ENCODE measurements at places on chromosomes 2 and 18.

DNA sequence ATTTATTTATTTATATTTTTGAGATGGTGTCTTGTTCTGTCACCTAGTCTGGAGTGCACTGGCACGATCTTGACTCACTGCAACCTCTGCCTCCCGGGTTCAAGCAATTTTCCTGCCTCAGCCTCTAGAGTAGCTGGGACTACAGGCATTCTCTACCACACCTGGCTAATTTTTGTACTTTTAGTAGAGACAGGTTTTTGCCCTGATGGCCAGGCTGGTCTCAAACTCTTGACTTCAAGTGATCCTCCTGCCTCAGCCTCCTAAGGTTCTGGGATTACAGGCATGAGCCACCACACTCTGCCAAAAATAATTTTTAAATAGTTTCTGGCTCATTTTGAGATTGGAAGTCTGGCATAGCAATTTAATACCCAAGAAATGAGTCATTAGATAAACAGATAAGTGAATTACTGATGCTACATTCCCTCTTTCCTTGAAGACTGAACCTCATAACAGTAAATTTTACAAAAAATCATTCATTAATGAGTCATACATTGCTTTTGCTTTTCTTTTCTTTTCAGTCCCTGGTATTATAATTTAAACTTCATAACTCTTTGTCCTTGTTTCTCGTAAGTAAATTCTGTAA lies 881.6 kb upstream of the PIK3C3 start:
- no peak for DNase-seq

DNA sequence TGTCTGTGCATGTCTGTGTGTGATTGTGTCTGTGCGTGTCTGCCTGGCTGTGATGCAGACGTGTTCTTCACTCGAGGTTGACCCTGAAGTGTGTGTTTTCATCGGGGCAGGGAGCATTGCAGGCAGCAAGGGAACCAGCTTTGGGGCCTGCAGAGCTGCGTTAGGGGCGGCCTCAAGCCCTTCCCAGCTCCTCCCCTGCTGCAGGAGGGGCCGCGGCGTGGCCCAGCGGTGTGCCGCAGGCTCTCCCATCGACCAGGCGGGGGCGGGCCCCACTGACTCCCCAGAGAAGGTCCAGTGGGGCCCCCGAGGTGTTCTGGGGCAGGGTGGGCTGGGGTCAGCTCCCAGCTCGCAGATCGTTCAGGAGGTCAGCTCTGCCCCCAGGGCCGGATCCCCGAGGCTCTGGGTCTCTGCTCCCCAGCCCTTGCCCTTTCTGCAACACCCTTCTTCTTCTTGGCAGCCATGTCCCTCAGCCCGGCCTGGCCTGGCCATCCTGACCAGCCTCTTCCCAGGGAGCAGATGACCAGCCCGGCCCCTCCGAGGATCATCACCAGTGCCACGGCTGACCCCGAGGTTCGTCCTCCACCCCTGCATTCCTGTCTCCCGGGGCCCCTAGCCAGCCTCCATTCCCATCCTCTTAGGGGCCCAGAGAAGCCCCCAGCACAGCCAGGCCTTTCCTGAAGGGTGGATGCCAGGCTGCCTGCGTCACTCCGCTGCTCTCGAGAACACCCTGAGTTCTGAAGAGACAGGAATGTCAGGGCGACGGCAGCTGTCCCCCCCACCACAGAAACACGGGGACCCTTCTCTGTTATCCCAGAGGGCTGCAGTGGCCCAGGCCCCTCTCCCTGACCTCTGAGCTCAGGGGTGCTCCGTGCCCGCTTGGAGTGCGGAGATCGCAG lies 11.1 kb upstream of the KLHL30 start:
- DNase-seq = no peak

GRCh38 chr2:201709049-201709448 lies 10.6 kb upstream of the MPP4 start:
- DNase-seq = no peak

- no peak for DNase-seq
These were observed 786.0 kb upstream of the SLC39A10 start for GRCh38 chr2:194870974-194871535.

DNA sequence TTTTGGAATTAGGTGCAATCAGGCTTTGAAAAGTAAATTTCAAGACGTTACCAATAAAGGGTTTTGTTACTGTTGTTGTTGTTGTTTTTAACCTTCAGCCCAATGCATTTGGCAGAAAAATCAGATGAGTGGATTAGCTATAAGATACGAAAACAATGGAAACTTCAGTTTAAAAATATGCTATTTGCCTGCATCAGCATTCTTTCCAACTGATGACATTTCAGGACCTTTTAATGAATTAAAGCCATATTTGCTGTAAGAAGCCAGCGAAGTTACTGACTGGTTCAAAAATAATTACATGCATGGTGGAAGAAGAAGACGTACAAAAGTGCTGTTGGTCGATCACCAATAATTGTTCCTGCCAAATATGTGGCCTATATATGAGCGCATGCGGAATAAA lies 639.3 kb upstream of the SOX11 start:
- DNase-seq = no peak

- DNase-seq = no peak
These were observed 360.4 kb upstream of the DSEL start for GRCh38 chr18:67876871-67877270.

DNA sequence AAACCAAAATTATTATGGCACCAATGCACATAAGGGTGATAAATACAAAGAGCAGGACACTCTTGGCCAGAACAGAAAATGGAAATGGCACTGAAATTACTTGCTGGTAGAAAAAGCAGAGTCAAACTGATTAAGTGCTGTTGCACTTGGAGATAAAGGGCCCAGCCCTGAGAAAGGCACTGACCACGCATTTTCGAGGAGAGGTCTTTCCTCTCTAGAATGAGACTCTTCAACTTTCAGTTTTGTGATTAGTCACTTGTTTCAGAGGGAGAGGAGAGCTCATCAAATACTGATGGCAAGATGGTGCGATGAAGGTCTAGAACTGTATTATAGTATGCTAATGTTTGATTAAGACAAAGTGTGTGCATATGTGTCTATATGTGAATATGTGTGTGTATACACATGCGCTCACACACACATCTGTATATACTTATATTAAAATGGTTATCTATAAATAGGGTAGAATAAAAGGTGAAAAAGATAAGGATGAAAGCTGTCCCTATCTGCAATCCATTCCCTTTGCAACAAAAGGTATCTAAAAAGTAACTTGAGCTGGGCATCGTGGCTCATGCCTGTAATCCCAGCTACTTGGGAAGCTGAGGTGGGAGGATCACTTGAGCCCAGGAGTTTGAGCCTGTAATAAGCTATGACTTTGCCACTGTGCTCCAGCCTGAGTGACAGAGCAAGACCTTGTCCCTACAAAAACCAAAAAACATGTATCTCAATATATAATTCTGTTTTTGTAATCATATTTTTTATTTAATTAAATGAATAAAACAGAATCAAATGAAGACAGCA lies 48.8 kb upstream of the ZDBF2 start:
- no peak for DNase-seq

DNA sequence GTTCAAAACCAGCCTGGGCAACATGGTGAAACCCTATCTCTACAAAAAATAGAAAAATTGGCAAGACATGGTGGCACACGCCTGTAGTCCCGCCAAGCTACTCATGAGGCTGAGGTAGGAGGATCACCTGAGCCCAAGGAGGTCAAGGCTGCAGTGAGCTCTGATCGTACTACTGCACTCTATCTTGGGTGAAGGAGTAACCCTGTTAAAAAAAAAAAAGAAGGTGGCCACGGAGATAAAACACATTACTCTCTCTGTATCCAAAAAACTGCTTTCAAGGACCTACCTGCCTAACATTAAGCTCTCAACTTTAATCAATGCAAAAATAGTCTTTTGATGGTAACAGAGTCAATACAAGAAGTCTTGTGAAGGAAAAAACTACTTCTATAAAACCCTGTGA lies 57.3 kb downstream of the BAZ2B start:
- no peak for DNase-seq

GRCh38 chr2:42079737-42080287 lies 32.0 kb downstream of the PKDCC start:
- DNase-seq = no peak

DNA sequence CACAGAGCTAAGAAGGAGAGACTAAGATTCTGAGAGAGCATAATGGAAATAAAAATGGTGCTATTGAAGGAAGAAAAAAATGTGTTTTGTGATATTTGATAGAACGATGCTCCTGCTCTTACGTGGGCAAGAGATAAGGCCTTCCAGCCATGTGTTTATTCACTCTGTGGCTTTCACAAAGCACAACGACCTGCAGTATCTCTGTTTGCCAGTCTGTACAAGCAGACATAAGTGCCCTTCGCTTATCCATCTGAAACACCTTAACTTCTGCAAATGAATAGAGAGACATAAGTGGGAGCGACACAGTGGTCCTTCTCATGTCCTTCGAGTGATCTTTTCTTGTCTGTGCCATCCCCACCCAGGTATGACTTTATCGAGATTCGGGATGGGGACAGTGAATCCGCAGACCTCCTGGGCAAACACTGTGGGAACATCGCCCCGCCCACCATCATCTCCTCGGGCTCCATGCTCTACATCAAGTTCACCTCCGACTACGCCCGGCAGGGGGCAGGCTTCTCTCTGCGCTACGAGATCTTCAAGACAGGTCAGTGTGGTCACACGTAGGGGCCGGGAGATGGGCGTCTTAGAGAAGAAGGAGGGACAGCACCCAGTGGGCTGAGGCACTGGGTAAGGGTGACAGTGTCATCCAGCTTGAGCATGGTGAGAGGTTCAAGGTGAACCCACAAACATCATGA lies 33.7 kb downstream of the NRP2 start:
- DNase-seq = no peak

- peak; percentile 80 for DNase-seq
These were observed 59.6 kb downstream of the TRPM8 start for GRCh38 chr2:233976690-233977294.

GRCh38 chr2:236545814-236546480 lies 23.7 kb upstream of the ACKR3 start:
- peak; percentile 52 for DNase-seq

DNA sequence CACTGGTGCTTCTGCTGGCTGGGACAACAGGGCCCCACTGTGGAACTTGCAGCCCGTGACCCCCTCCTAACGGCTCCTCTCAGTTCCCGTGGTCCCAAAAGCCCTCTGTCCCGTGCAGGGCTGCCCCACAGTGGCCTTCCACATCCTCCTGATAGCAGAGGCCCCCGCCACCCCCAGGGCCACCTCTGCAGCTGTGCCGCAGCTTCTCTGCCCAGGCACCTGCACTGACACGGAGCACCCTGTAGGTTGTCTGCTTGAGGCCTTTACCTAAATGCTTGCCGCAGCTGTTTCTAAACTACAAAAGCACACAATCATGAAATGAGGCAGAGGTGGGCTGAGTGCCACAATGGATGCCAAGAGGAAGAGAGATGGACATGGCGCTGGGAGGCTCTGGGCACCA lies 13.5 kb upstream of the GRHL1 start:
- no peak for DNase-seq

GRCh38 chr2:13102397-13103063 lies 385.8 kb downstream of the TRIB2 start:
- no peak for DNase-seq

Data from CD4-positive, alpha-beta T cell treated with Interleukin-17A for 1 hour (primary cell).